ENCODE measurements at places on chromosomes 12 and 14.

DNA sequence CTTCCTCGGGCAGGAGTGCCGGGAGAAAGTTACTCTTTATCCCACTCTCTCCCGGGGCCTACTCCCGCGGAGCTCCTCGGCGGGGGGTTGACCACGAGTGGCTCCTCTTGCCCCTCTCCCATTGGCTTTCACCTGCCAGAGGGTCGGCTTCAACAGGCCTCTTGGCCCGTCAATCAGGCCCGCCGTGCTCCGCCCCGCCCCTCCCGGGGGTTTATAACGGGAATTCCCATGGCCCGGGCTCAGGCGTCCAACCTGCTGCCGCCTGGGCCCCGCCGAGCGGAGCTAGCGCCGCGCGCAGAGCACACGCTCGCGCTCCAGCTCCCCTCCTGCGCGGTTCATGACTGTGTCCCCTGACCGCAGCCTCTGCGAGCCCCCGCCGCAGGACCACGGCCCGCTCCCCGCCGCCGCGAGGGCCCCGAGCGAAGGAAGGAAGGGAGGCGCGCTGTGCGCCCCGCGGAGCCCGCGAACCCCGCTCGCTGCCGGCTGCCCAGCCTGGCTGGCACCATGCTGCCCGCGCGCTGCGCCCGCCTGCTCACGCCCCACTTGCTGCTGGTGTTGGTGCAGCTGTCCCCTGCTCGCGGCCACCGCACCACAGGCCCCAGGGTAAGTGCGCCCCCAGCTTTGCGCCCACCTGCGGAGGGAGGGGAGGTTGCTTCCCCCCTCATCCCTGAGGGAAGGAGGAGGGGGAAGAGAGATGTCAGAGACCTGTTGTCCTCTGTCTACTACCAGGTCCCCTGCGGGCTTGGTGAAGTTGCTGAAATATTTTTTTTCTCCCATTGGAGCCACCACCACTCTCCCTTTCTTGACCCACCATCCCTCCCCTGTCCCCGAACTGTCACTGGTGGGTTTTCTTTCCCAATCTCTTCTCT is at the start of gene SMOC1:
Gene SMOC1, plus strand, starts transcription at position 242 of the 869 bp plus-strand sequence. Its CDS starts 263 bp downstream, at position 505.
- peak; percentile 5 for DNase-seq

DNA sequence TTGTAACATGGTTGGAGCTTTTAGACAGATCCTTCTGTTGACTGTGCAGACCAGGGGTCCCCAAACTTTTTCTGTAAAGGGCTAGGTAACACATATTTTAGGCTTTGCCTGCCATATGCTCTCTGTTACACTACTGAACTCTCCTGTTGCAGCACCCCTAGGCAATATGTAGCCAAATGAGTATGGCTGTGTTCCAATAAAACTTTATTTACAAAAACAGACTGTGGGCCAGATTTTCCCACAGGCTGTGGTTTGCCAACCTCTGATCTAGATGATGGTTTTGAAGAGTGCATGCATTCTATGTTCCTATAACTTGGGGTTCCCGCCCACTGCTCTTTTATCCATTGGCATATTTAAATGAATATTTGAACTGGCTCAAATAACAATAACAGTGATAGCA is 180.3 kb upstream of the VASH1 start:
- no peak for DNase-seq

GRCh38 chr12:27305673-27306456 is 26.8 kb upstream of the BMAL2 start:
- peak; percentile 72 for DNase-seq

DNA sequence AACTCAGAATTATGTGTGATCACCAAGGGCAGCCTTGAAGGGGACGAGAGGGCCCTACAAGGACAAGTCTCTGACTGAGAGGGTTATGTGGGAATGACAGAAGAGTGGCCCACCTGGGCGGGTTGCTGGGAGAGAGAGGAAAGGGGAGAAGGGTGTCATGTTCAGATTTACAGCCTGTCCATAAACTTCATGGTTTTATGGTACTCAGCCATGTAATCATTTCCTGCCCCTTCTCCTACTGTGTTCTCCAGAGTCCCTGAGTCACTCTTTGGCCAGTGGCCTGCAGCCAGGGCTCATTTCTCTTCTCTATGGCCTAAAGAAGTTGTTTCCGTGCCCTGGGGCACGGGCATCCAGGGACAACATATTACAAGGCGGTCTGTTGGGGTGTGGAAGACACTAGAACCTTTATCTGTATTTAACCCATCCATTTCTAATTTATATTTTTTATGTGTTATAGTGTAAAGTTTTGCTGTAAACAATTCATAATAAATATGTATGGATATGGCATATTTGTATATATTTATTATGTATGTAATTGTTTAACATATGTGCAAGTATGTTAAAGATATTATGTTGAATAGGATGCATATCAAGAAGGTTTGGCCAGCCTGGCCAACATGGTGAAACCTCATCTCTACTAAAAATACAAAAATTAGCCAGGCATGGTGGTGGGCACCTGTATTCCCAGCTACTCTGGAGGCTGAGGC is 26.9 kb downstream of the DDX47 start:
- DNase-seq: peak; percentile 88

All from ACHN (cell line).